ENCODE measurements at places on chromosomes 3 and 15.

DNA sequence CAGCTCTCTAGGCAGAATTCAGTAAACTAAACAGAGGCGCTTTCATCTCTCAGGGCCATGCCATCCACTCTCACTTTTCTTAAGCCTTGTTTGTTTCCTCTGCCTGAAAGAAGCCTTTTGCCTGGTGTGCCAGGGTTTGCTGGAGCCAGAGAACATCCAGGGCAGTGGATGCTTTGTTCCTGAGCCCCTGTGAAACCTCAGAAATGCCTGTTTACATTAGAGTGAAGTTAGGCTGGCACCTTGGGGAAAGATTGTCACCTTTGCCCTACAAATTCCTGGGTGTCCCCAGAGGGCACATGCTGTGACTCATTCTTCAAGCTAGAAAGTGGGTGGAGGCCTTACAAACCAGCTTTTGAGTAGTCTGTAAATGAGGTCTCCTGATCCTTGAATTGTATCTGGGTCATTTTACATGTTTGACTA lies 10.7 kb upstream of the TRAK1 start:
- peak; percentile 46 for DNase-seq

GRCh38 chr15:87144775-87145174 lies 1065.1 kb downstream of the AGBL1 start:
- DNase-seq, result no peak

- no peak for DNase-seq
These were observed 728.1 kb downstream of the OTOL1 start for GRCh38 chr3:162224746-162225145.

GRCh38 chr15:100920516-100921135 lies 1.5 kb downstream of the LRRK1 start:
- DNase-seq, result no peak

- no peak for DNase-seq
These were observed 68.5 kb downstream of the FMN1 start for GRCh38 chr15:33125894-33126537.

GRCh38 chr3:30342318-30343060 lies 263.9 kb upstream of the TGFBR2 start:
- DNase-seq, result peak; percentile 40

DNA sequence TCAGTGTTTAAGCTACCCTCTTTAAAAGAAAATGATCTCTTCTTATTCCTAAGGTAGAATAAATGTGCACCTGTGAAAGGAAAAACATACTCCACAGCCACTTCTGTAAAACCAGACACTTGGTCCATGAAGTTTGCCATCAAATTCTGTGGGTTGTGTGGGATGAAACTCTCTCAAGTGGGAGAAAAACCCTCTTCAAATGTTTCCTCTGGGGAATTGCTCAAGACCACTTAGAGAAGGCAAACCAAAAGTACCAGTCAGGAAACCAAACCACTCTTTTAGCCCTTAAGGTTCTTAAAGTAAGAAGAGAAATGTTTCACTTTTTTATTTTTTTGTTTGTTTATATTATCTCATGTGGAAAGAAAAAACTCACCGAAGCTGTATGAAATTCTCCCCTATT lies 1.2 kb downstream of the COL8A1 start:
- no peak for DNase-seq

DNA sequence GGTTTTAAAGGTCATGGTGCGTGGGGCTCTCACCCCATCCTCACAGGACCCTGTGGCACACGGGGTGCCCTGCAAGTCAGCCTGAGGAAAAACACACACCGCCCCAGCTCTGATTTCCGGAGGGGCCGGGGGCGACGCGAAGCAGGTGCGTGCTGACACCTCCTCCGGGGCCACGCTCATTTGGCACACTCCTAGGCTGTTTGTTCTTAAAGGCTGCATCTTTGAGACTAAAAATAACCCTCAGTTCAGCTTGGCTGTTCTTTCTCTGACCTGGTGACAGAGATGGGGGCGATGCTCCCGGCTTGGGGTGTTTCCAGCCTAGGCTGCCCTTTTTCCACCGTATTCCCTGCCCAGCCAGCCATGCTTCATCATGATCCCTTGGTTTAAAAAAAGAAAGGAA lies 141.5 kb upstream of the TPM1 start:
- DNase-seq, result no peak

All from activated CD4-positive, alpha-beta T cell treated with anti-CD3 and anti-CD28 coated beads, Interleukin-2, Interleukin-4, amounts not matched to agents 100 ng/mL and 50 ng/mL, durations not matched to agents 16 hours and 8 hours (primary cell).